ENCODE measurements at places on chromosomes 5 and 9. TPM values are rescaled to one million over a fixed set of nuclear protein-coding genes. Genes with fewer than 3 reads are reported as not detected.
A peak's percentile ranks its signal among the peaks of the same experiment; 100 is the strongest.

CDC20B gene
- total RNA-seq, result not detected

DNA sequence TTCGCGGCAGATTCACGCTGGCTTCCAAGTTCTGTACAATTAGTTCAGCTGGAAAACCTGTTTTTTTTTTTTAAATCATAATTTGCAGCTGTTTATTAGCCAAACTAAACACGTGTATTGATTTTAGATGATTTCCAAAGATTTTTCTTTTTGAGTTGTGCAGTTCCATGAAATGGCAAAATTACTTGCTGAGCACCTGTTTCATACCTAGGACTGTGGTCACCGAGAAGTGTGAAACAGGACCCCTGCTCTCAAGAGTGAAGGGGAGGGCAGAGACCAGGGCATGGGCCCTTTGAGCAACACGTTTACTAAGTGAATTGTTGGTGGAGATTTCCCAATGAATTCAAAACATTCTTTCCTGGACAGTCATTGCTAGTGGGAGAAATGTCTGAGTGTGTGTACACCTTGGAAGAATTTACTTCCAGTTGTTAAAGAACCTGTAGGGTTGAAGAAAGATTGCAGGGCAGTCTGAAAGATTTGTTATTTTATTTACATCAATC is 688 bp downstream of the SNX24 start:
- no peak for DNase-seq
- peaks cover 15% of the 10 kb centered on the region for H3K4me1 ChIP-seq
- H3K27me3 ChIP-seq, result peaks cover 5% of the 10 kb centered on the region

- H3K27me3 ChIP-seq, result peaks cover 4% of the 10 kb centered on the region
- peak overlapping the region; percentile 95 for H3K4me3 ChIP-seq
- no peak for DNase-seq
- H3K4me1 ChIP-seq, result peaks cover 23% of the 10 kb centered on the region
These were observed 632 bp downstream of the DPM2 start for GRCh38 chr9:127937056-127937387.

- no peak for DNase-seq
- H3K27me3 ChIP-seq, result no peaks in the 10 kb centered on the region
- peaks cover 43% of the 10 kb centered on the region for H3K36me3 ChIP-seq
- H3K4me1 ChIP-seq, result peaks cover 35% of the 10 kb centered on the region
- H3K4me3 ChIP-seq, result no peak overlapping the region
- no peak overlapping the region for H3K27ac ChIP-seq
These were observed 216.0 kb downstream of the NR3C1 start for GRCh38 chr5:143187495-143187894.

DNA sequence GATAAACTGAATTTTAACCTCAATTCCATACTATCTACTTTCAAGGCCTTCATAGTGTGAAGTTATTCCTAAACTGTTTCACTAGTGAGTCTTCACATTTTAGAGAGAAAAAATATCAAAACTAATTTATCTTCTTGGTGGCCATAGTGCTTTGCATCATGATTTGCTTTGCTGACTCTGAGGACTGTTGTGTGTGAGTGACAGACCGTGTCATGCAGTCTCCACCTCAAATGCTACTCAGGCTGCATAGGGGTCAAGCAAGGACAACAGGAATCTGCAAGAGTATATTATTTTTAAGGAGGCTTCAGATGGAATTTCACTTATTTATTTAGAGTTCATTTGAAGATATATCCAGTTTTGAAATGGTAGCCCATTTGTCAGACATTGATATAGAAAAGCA is 34.5 kb downstream of the MACIR start:
- DNase-seq, result no peak
- H3K4me1 ChIP-seq, result no peaks in the 10 kb centered on the region
- H3K27me3 ChIP-seq, result peaks cover 4% of the 10 kb centered on the region
- no peaks in the 10 kb centered on the region for H3K36me3 ChIP-seq
- H3K27ac ChIP-seq, result no peak overlapping the region

DNA sequence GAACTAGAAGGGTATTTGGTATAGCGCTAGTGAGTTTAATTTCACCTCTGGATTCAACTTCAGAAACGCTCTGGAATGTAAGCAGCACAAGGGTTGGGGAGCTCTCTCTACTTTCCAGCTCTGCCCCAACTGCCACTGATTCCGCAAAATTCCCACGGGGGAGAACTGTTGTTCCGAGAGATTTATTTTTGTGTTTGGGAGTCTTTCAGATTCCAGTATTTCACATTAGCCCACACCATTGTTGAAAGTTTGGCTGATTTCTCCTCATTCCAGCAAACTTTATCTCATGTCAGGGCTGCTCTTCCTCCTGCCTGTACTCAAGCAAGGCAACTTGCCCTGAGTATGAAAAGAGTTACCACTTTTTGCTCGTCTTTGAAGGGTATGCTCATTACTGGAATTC is 198.5 kb upstream of the EGFLAM start:
- no peak for DNase-seq
- no peaks in the 10 kb centered on the region for H3K36me3 ChIP-seq
- no peak overlapping the region for H3K27ac ChIP-seq
- H3K4me3 ChIP-seq, result no peak overlapping the region
- no peaks in the 10 kb centered on the region for H3K4me1 ChIP-seq
- peaks cover 6% of the 10 kb centered on the region for H3K27me3 ChIP-seq

DNA sequence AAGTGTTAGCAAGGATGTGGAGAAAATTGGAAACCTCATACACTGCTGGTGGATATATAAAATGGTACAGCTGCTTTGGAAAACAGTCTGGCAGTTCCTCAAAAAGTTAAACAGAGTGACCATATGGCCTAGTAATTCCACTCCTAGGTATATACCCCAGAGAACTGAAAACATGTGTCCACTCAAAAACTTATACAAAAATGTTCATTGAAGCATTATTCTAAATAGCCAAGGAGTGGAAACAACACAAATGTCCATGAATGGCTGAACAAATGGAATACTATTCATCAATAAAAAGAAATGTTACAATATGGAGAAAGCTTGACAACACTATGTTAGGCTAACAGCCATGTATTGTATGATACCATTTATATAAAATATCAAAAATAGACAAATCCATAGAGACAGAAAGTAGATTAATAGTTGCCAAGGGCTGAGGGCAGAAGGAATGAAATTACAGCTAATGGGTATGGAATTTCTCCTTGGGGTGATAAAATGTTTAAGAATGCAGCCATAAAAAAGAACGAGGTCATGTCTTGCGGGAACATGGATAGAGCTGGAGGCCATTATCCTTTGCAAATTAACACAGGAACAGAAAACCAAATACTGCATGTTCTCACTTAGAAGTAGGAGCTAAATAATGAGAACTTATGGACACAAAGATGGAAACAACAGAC is 33.6 kb upstream of the FBP1 start:
- no peak overlapping the region for H3K27ac ChIP-seq
- H3K36me3 ChIP-seq, result no peaks in the 10 kb centered on the region
- no peak for DNase-seq

DNA sequence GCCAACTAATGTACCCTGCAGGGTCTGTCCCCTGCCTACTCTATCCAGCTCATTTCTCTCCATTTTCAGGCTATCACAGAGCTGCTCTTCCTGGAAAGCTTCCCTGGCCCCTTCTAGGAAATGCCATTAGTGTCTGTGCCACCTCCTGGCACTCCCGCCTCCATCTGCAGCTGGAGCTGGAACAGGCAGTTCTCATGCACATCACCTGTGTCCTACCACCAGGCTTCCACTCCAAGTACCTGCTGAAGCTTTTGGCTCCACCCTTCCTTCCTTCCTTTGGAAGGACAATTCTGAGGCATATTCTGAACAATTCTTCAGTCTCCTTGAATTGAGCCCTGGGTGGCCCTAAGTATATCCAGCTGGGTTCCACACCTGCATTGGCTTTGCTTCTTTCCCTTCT is 156.2 kb upstream of the ZNF618 start:
- peaks cover 16% of the 10 kb centered on the region for H3K27me3 ChIP-seq
- H3K4me1 ChIP-seq, result no peaks in the 10 kb centered on the region
- no peak overlapping the region for H3K27ac ChIP-seq
- H3K4me3 ChIP-seq, result no peak overlapping the region

DNA sequence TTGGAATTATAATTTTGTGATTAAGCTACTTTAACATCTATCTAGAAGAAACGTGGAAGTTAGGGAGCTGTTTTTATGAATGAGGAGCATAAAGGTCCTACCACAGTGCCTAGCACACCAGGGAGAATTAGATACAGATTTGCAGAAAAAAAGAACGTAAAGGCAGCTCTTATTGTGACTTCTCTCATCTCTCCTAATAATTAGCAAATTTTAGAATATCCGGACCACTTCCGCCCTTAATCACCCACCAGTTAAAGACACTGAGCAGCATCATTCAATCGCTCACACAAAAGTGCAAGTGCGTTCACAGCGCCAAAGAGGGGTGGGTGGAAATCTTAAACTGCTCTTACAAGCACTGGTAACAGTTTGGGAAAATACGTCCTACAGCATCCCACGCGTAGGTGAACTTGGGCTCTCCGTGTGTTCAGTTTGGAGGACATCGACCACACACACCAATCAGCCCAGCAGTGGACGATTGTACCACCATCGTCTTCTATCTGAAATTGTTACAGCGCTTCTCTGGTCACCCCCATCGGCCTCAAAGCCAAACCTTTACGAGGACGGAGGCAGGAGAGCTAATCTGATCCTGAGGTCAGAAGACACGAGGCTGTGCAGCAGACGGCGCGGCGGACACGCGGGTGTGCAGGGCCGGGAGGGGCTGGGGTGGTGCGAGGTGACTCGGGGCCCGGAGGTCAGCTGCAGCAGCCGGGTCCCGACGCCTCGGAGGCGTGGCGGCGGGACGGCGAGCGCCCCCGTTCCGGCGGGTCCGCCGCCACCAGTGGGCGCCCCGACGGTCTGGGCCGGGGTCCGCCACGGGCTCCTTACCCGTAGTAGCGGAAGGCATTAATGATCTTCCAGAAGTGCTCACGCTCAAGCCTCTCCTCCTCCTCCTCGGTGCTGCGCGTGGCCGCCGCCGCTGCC is 646 bp downstream of the CARNMT1 start:
- peak overlapping the region; percentile 99 for H3K27ac ChIP-seq
- H3K4me1 ChIP-seq, result peaks cover 37% of the 10 kb centered on the region
- peak; percentile 64 for DNase-seq
- no peaks in the 10 kb centered on the region for H3K27me3 ChIP-seq

GRCh38 chr9:81653240-81653639 is 36.1 kb downstream of the TLE1 start:
- H3K27me3 ChIP-seq, result no peaks in the 10 kb centered on the region
- H3K36me3 ChIP-seq, result no peaks in the 10 kb centered on the region
- H3K4me3 ChIP-seq, result no peak overlapping the region
- no peak overlapping the region for H3K27ac ChIP-seq

- H3K4me3 ChIP-seq, result no peak overlapping the region
- no peaks in the 10 kb centered on the region for H3K4me1 ChIP-seq
- no peak overlapping the region for H3K27ac ChIP-seq
- no peak for DNase-seq
These were observed 386.3 kb downstream of the BNC2 start for GRCh38 chr9:16484180-16484579.
